Liver (tissue), 10 donors: ENCODE measurements at places on chromosomes 1 and 21. TPM values are rescaled to one million over a fixed set of nuclear protein-coding genes. Genes with fewer than 3 reads are reported as not detected.

The SELENBP1 gene
- total RNA-seq, result 387 TPM

DNA sequence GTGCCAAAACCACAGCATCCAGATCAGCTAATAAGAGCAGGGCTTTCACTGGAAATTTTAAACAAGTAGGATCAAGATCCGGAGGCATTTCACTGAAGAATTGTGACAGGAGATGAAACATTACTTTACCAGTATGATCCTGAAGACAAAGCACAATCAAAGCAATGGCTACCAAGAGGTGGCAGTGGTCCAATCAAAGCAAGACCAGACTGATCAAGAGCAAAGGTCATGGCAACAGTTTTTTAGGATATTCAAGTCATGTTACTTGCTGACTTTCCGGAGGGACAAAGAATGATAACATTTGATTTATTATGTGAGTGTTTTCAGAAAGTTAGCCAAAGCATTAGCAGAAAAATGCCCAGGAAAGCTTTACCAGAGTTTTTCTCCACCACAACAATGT, 8.2 kb downstream of the ZSWIM5 start:
- no peaks in the 10 kb centered on the region for H3K36me3 ChIP-seq
- H3K27me3 ChIP-seq, result no peaks in the 10 kb centered on the region
- H3K4me1 ChIP-seq, result no peaks in the 10 kb centered on the region
- H3K27ac ChIP-seq, result no peak overlapping the region
- no peak for DNase-seq
- no peak overlapping the region for H3K4me3 ChIP-seq

GRCh38 chr1:36890776-36891175, 143.5 kb downstream of the GRIK3 start:
- H3K27me3 ChIP-seq, result peaks cover 3% of the 10 kb centered on the region
- no peak overlapping the region for H3K27ac ChIP-seq
- no peaks in the 10 kb centered on the region for H3K4me1 ChIP-seq
- peak; percentile 14 for DNase-seq

DNA sequence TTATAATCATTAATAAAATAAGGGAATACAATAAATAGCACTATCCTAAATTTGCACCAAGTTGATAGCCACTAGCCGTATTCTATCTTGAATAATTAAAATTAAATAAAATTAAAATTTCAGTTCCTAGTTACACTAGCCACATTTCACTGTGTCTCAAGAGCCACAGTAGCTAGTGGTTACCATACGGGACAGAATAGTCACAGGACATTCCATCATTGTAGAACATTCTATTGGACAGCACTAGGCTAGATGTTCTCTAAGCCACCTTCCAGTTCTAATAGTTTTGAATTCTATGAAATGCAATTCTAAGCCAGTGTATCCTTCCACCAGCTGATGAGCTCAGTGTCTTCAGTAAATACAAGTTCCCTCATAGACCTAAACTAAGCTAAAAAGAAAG, 71.1 kb upstream of the GOLT1A start:
- H3K36me3 ChIP-seq, result no peaks in the 10 kb centered on the region
- peaks cover 71% of the 10 kb centered on the region for H3K4me1 ChIP-seq
- no peak for DNase-seq
- no peak overlapping the region for H3K27ac ChIP-seq
- no peak overlapping the region for H3K4me3 ChIP-seq

DNA sequence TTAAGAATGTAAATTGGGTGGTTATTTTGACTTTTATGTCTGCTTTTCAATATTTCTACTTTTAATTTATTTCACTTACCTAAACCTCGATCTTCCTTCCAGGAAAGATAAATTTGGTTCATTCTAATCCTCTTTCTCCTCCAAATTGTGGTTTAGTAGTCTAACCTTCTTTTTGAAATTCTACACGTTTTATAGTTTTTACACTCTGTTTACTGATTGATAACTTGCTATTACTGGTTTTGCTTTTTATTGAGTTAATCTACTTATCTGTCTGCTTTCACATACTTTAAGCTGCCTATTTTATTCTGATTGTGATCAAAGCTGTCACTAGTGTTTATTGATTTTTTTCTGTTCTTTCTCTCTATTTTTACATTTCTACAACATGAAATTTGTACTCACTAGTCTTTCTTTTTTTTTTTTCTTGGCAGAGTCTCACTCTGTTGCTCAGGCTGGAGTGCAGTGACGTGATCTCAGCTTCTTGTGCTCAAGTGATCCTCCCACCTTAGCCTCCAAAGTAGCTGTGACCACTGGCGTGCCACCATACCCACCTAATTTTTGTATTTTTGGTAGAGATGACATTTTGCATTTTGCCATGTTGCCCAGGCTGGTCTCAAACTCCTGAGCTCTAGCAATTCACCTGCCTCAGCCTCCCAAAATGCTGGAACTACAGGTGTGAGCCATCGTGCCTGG, 27.9 kb upstream of the ERRFI1 start:
- H3K4me3 ChIP-seq, result no peak overlapping the region
- no peak for DNase-seq
- H3K36me3 ChIP-seq, result no peaks in the 10 kb centered on the region
- H3K4me1 ChIP-seq, result no peaks in the 10 kb centered on the region
- H3K27me3 ChIP-seq, result no peaks in the 10 kb centered on the region
- H3K27ac ChIP-seq, result no peak overlapping the region

DNA sequence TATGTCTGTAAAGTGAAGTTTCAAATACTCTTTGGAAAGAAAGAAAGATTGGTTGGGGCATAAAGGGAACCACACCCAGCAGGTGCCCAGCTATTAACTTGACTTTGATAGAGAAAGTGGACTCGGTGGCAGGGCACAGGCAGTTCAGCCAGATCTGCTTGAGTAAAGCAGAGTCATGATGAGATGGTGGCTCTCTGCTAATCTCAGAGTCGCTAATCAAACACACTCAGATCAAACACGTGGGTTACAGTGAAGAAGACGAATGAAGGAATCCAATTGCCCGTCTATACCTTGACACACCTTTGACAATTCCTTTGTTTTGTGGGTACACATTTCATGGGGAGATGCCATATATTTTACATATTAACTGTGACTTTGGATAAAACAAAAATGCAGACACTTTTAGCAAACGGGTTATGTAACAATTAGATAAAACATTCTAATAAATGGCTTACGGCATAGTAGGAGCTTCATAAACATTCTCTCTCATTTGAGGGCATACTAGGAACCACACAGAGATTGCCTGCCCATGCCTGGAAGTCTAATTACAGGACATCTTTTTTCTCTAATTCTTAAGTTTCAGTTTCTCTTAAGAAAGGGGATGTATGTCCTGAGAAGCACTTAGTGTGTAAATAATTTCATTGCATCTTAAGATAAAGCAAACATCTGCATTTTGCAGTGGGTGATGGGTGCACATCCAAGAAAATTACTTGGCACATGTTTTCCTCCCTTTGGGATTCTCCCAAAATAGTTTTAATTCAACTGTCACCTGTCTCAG, 7.2 kb downstream of the CBR1 start:
- no peak overlapping the region for H3K4me3 ChIP-seq
- DNase-seq, result no peak
- peaks cover 28% of the 10 kb centered on the region for H3K4me1 ChIP-seq

- no peak for DNase-seq
- H3K27ac ChIP-seq, result peak overlapping the region; percentile 48
- peaks cover 23% of the 10 kb centered on the region for H3K4me1 ChIP-seq
- H3K4me3 ChIP-seq, result no peak overlapping the region
Observed at GRCh38 chr1:99672530-99673213, 26.8 kb downstream of the PALMD start.

GRCh38 chr21:38114717-38115333, 142.0 kb upstream of the KCNJ15 start:
- no peak overlapping the region for H3K4me3 ChIP-seq
- H3K36me3 ChIP-seq, result no peaks in the 10 kb centered on the region
- H3K27ac ChIP-seq, result no peak overlapping the region

The CFH gene
- total RNA-seq, result 1,479 TPM
